ENCODE measurements at places on chromosomes 13 and 19. TPM values are rescaled to one million over a fixed set of nuclear protein-coding genes. Genes with fewer than 3 reads are reported as not detected.

- no peak for ATAC-seq
These were observed 34.3 kb upstream of the MEDAG start for GRCh38 chr13:30871588-30872275.

- ATAC-seq = no peak
These were observed 1323.5 kb upstream of the SLC10A2 start for GRCh38 chr13:104389691-104390090.

DNA sequence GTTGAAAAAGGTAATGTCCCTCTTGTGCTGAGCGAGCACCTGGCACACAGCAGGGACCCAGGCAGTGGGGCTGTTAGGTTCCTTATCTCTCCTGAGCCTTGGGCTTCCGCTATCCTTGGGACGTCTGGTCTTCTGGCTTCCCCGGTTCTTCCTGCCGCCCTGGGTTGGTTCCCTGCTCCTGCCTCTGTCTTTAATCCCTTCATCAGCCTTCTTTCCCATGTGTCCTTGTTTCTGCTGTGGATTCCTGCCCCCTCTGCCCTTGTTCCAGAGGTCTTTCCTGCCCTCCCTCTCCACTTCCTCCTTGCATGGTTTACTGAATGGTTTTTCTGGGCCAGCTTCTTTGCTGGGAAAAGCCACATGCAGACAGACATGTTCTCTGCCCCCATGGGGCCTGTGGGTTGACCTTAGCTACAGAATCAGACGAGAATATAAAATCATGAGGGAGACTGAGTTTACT is 2.6 kb downstream of the EPN1 start:
- ATAC-seq = no peak

DNA sequence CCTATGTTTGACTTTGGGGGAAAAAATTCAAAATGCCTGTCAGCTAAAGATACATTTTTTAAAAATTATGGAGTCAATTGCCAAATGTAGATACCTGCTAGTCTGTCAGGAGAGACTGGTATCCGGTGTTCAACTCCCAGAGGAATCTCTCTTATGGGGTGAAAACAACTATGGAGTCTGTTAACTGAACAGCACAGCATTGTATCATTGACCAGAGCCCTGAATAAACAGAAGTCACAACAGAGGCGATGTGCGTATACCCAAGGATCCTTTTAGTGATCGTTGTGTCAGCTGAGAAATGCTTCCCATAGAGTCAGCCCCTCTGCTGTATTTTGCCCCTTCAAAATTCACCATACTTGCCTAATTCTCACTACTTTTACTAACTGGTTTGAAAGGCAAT is 257.3 kb downstream of the GPC5 start:
- ATAC-seq = no peak

GRCh38 chr13:39600766-39601165 is 2.2 kb downstream of the LHFPL6 start:
- ATAC-seq = no peak

ADGRE1 gene
- total RNA-seq = 10.6 TPM

CD79A gene
- total RNA-seq = 0.98 TPM

DNA sequence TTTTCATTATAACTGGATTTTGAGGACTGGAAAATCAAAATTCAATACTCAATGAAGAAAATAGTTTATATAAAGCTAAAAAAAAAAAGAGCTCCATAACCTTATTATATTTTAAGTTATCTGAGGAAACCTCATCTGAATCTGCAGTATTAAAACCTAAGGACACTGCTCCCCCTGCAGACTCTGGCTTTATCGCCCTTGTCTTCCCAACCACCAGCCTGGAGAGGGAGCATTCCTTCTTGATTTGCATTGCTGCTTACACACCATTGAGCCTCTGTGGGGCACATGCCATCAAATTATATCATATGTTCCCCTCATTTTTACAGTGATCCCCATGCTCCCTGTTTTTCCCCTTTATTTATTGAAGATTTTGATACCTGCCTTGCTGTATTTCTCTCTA is 871.4 kb upstream of the GPC6 start:
- no peak for ATAC-seq

GRCh38 chr19:1087813-1088415 is 7.3 kb downstream of the POLR2E start:
- ATAC-seq = peak; percentile 38

DNA sequence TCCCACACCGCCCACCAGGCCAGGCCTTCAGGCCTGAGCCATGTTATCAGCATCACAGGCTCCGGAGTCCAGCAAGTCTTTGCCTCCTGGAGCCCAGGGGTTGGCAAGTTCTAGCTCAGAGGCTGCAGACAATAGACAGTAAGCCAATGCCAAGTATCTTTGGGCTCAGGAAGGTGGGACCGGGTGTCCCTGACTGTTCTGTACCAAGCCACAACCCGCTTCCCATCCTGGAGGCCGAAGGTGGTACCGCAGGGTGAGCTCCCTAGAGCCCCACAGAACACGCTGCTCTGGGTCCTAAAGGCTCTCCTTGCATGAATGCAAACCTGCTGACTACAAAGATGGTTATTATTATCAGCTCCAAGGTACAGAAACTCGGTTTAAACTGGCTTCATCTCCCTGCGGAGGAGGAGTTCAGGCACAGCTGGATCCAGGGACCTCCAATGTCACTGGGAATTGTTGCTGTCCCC is 5.5 kb upstream of the FSTL3 start:
- no peak for ATAC-seq

ZNF682 gene
- 8.4 TPM for total RNA-seq

DNA sequence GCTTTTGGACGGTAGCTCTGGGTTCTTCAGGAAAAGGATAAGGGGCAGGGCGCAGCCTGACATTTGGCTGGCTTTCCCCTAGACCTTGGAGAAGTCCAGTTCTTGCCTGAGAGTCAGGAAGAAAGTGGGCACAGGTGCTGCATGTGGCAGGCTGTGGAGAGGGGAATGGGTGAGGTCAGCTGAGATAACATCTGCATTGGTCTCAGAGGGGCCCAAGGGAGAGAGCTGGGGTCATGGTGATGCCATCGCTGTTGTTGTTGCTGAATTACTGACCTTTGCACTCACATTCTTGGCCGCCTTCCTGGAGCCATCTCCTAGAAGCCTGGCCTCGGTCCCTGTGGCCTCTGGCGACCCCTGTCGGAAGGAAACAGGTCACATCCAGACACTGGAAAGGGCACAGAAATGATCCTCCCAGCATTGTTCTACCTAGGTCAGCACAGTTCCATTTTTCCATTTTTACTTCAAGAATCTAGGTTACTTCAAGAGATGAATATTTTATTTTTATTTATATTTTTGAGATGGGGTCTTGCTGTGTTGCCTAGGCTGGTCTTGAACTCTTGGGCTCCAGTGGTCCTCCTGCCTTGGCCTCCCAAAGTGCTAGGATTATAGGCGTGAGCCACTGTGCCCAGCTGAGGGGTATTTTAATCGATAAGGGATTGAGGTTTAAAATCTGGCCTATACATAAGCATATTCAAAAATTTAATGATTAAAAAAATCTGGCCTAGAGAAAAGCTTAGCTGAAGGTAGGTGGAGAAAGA is 6.5 kb upstream of the LIPE start:
- ATAC-seq = peak; percentile 86

DNA sequence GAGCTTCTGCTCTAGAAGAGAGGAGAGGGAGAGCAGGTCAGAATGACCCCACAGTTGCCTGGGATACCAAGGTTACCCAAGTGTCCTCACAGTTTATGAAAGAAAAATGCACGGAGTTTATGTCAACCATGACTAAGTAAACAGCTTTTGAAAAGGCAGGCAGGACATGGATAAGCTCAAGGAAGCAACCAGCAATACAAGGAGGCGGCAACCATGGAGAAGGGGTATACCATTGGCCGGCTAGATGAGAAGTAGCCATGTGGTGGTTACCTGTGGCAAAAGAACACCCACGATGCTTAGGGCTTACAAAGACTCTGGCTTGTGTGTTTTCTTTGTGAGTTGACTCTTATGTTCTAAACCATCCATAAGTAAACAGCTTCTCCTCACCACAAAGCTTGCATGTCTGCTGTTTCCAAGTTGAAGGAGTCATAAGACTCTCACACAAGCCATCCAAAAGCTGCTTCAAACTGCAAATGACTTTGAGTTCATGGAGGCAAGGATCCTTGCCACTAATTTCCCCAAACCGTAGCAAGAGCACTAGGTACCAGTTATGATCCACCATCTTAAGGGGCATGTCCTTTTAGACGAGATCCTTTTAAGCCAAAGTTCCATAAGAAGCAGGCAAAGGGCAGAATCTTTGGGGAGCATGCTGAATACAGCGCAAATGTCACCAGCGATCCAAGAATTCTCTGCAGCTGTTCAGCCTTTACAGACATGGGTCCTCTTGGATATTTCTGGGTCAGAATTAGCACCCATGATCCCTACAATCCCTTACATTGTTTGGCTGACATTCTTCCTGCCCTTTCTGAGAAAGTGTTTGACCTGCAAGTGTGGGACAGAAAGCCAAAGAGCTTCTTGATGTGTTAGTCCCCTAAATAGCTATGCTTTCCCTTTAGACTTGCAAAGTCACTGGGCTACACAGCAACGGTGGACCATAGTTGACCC is 74.8 kb upstream of the IPO5 start:
- ATAC-seq = no peak

DNA sequence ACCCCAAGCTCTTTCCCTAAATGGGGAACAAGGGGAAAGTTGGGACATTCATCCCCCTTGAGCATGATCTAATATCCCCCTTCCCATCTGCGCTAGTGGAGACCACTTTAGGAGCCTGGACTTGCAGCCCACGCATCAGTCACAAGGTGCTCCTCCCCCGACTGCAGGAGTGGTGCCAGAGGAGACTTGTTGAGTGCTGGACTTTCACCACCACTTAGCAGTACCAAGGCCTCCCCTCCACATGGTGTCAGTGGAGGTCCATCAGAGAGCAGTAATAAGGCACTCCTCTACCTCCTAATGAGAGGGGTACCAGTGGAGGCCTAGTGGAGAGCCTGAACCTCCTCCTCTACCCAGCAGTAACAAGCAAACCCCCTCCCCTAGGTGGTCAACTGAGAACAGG is 22.5 kb downstream of the CAB39L start:
- ATAC-seq = peak; percentile 63

ZNF557 gene
- total RNA-seq = 7.6 TPM

GRCh38 chr19:41696402-41697197 is 8.5 kb upstream of the CEACAM7 start:
- ATAC-seq = no peak

SOX1 gene
- total RNA-seq = not detected

DNA sequence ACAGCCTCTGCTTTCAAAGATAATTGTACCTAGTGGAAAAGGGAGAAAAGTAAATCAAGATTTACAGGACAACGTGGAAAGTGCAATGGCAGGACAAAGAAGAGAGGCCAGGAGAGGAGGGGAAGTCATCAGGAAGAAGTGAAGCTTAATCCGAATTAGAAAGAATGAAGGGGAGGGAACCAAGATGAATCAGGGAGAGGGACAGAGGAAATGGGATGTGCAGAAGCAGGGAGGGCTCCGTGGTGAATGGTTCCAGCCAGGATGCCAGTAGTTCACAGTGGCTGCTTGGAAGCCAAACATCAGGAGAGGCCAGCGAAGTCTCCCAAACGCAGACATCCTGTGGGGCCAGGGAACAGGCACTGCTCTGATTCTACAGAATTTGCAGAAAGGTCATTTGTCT is 144.4 kb downstream of the LIG4 start:
- no peak for ATAC-seq

DNA sequence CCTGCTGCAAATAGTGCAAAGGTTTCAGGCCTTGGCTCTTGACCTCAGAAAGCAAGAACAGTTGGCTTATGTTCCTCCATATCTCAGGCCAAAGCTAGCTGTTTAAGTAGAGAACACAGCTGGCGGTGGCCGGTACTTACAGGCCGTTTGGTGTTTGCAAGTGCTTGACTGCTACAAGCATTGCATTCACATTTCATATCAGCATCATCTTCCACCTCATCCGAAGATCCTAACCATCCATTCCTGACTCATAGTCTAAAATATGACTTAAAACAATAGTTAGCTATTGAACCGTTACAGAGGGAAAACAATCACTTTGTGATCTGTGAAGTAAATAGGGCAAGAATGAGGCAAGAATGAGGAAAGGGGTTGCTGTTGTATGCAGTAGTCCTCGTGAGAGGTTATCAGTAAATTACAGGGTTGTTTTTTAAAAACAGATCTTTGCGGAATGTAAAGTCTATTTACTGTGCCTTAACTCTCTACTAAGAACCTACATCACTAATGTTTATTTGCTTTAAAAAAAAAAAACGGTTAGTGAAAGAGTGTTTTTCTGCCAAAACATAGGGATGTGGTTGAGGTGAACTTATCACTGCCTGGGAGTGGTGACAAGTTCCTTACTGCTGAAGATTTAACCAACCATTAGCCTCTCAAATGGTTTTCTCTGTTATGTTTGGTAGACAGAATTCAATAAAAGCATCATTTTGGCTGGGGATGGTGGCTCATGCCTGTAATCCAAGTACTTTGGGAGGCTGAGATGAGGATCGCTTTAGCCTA is 21.6 kb upstream of the WDR88 start:
- ATAC-seq = no peak

DNA sequence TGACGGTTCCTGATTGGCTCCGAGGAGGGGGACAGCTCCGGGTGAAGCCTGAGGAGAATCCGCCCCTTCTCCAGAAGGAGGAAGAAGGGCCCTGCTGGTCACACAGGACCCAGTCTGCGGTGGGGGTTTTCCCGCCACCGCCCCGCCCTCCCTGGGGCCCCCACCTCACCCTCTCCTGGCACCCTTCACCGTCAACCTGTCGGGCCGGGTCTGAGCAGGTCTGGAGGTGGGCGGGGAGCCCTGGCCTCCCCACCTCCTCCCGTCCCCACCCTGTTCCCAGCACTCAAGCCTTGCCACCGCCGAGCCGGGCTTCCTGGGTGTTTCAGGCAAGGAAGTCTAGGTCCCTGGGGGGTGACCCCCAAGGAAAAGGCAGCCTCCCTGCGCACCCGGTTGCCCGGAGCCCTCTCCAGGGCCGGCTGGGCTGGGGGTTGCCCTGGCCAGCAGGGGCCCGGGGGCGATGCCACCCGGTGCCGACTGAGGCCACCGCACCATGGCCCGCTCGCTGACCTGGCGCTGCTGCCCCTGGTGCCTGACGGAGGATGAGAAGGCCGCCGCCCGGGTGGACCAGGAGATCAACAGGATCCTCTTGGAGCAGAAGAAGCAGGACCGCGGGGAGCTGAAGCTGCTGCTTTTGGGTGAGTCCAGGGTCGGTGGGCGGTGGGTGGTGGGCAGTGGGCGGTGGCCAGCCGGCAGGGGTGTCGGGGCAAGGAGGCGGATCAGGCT is at the start of gene GNA15:
Gene GNA15, plus strand, starts transcription at position 73 of the 723 bp plus-strand sequence. Its CDS starts 418 bp downstream, at position 491.
- ATAC-seq = peak; percentile 55

KLK10 gene
- total RNA-seq = not detected

- no peak for ATAC-seq
These were observed 79.2 kb upstream of the POMP start for GRCh38 chr13:28579736-28580135.

PROZ gene
- 4.3 TPM for total RNA-seq
